ENCODE measurements at places on chromosomes 5 and 9.

- DNase-seq: no peak
Measured at GRCh38 chr9:2787065-2787464, 56.8 kb downstream of the PUM3 start.

- DNase-seq: no peak
Measured at GRCh38 chr5:64666078-64666477, 24.2 kb upstream of the SHISAL2B start.

- DNase-seq: no peak
Measured at GRCh38 chr9:3698531-3698930, 172.7 kb upstream of the RFX3 start.

- no peak for DNase-seq
Measured at GRCh38 chr9:71683598-71684235, 84.6 kb downstream of the CEMIP2 start.

- DNase-seq: no peak
Measured at GRCh38 chr5:172577267-172577909, 63.7 kb upstream of the NEURL1B start.

DNA sequence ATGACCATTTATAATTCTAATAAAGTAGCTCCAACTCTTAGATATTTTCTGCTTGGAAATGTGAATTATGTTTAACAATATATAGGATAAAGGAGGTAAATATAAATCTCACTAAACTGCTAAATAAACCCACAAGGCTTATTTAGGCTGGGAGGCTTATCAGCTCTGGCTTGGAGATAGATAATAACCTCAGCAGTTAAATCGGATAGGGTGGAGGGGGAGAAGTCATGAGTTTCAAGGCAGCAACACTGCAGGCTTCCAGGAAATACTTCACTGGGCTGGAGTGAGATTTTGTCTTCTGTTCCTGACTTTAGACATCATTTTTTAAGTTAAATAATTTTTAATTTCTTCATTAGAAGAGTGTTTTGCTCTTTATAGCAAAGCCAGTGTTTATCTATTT, 80.0 kb upstream of the ITGA2 start:
- DNase-seq: no peak

DNA sequence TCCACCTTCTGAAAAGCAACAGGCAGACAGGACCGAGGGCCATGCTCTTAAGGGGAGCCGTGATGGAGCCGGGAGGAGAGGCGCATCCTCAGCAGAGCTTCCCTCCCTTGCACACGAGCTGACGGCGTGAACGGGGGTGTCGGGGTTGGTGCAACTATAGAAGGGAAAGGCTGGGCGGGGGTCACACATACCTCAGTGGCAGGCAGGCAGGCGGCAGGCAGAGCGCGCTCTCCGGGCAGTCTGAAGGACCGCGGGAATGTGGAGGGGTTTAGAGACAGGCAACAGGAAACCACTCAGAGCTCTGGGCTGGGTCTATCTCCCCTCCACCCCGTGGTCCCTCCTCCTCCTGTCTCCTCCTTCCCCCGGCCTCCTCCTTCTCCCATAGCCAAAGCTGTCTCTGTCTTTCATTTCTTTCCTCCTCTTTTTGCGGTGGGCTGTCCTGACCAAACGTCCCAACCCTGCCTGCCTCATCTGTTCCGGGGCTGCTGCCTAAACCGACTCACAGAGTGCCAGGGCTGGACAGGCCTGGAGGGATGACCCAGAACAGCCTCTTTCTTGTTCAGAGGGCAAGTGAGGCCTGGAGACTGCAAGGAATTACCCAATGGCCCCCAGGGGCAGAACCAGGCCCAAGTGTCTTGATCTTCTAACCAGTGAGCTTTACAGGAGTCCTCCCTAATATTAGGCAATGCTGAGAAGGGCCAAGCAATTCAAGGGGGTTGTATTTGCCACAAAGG, at the start of gene SPARC:
Gene SPARC, minus strand, starts transcription at position 242 of the 734 bp plus-strand sequence. CDS start 10,727 bp downstream, outside the sequence.
- peak; percentile 88 for DNase-seq

DNA sequence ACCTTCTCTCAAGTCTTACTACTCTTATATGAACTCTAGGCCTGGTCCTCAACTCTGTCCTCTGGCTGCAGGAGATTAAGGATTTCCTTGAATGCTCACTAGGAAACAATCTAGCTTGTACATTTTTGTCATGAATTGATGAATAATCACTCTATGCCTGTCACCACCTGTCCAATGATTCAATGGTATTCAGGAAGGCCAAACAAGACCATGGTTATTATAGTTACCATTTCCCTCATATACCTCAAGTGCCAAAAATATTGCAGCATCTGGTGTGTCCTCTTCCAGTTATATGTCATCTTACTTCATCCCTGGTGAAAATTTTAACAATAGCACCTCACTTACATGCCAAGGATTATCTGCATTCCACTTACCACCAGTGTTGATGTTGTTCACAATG, 179.0 kb upstream of the MOCS2 start:
- no peak for DNase-seq

DNA sequence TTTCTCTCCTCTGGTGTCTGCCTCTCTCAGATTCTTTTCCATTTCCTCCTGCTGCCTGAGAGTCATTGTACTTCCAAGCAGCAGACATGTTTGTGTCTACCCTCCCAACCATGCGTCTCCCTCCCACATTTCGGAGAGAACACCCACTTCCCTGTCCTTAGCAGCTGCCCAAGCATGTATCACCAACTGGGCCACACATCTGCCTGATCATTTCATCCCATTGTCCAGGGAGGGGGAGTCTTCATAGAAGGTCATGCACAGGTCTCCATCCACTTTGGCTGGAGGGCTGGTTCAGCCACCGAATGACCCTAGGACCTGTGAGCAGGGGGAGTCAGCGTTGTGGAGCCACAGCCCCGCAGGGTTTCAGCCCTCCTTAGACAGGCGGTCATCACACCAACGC, 75.4 kb downstream of the MAP1B start:
- DNase-seq: no peak

DNA sequence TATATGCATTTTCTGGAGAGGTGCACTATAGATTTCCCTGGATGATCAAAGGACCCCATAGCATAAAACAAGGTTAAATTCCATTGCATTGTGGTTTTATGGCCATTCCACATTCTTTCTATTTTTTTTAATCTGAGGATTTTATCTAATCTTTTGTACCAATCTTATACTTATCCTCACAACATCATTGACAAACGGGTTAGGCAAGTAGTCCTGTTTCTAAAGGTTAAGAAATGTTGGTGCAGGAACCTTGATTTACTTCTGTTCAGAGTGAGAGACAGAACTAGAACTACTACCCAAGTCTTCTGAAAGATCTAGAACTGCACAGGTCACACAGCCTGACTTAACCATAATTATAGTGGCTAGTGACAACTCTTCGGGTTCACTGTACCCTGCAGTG, 5.7 kb upstream of the DAB2 start:
- DNase-seq: no peak

- peak; percentile 90 for DNase-seq
Measured at GRCh38 chr5:57538341-57538955, 55.8 kb upstream of the ACTBL2 start.

GRCh38 chr9:134811673-134812342, 68.8 kb upstream of the FCN2 start:
- DNase-seq: peak; percentile 90

- DNase-seq: no peak
Measured at GRCh38 chr5:142221091-142221860, 103.5 kb downstream of the SPRY4 start.

- no peak for DNase-seq
Measured at GRCh38 chr5:177233802-177234201, 69.7 kb downstream of the RAB24 start.

- no peak for DNase-seq
Measured at GRCh38 chr9:8030095-8030494, 230.5 kb upstream of the DMAC1 start.

- no peak for DNase-seq
Measured at GRCh38 chr9:99725852-99726251, 95.8 kb upstream of the NR4A3 start.

DNA sequence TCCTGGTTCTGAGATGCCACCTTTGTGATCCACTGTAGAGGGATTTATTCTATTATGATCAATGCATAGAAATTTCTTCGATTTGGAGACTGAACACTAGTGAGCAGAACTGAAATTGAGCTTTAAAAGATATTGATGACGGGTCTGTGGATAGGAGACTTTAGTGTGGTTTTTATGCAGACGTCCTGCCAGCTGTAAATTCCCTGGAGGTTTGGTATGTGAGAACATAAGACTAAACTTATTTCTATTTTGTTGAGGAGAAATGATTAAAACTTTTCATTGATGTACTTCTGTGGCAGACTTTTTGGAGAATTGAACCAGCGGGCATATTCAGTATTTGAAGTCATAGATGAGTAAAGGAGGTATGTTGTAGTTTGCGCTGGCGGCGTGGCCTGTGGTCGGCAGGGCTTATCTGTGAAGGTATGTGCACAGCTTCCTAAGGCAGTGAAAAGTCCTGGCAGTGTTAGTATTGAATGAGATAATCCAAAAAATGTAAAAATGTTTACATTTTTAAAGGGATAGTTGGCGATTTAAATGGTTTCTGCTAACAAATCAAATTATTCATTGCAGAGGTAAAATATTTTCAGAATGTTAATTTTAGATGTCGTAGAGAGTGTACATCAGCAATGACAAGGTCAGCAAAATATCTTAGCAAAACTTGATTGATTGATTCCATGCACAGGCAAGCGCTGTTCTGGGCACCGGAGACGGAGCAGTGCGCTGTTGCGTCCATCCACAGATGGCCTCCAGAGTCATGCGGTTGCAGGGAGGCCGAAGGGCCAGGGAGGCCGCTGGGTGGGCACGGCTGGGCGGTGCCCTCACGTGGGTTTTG, 20.4 kb downstream of the TENT4A start:
- no peak for DNase-seq

GRCh38 chr9:105912863-105913516, 218.6 kb downstream of the TMEM38B start:
- no peak for DNase-seq

DNA sequence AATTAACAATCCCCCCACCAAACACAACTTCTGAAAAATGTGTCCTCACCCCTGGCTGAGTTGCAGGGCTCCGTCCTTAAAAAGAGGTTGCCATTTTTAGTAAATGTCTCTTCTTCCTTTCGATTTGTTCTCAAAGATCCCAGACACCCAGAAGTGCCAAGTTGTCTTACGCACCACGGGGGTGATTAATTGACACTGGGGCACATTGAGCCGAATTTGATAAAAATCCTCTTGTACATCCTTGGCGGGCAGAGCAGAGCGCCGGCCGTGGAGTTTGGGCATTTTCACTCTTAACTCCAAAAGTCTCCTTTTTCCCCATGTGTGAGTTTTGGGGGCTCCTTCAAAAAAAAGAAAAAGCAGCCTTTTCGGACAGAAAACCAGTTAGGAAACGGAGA, 4.5 kb downstream of the LMX1B start:
- DNase-seq: no peak

DNA sequence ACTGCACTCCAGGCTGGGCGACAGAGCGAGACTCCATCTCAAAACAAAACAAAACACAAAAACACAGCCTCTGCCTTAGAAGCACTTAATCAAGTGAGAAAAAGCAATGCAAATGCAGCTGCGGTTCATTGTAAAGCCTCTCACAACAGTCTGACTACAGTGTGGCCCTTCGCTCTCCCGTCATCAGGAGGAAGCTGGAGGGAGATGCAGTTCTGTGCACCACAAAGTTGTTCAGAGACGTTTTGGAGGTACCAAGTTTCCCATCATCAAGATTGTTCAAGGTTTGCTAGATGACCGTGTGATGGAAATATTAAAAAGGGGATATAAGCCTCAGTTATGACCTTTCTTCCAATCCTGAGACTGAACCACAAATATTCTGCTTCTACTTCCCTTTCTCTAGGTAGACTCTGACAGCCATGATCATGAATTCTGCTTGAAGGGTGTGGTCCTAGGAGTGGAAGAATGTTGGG, 40.9 kb downstream of the SEC61B start:
- DNase-seq: no peak

GRCh38 chr5:54721951-54722654, 204.5 kb downstream of the SNX18 start:
- DNase-seq: no peak

- DNase-seq: peak; percentile 70
Measured at GRCh38 chr5:74199436-74200210, 440.9 kb downstream of the ENC1 start.

GRCh38 chr9:90803860-90804593, 2.4 kb downstream of the SYK start:
- DNase-seq: no peak

DNA sequence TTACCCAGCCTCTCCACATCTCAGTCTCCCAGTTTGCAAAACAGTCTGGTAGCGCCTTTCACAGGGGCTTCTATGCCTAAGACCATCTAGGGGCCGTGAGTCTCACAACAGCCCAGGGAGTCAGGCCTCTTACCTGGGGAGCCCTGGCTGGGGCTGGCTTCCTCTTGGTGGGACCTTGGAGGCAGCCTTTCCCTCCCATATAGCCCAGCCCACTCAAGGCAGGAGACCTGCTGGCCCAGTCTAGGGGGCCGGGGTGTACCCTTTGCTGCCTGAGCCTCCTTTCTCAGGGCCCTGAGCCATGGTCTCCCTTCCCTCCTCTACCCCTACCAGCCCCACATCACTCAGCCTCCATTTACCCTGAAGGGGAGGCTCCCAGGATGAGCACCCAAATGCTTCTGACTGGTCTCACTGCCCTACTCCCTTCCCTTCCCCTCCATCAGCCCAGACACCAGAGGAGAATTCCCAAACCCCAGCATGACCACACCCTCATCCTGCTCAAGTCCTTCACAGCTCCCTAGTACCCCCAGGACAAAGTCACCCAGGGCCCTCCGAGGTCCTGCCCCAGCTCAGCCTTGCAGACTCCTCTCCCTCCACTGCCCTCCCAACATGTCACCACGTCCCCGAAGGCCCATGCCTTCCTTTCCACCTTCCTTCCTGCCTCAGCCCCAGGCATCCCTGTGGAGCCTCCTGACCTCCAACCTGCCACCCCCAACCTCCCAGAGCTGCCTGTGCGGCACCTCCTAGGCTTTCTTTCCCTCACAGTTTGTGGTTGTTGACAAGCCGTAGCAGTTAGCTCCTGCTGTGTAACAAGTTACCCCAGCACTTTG, 55.3 kb downstream of the BARX1 start:
- DNase-seq: no peak

GRCh38 chr9:14313378-14313940, 482 bp downstream of the NFIB start:
- no peak for DNase-seq

DNA sequence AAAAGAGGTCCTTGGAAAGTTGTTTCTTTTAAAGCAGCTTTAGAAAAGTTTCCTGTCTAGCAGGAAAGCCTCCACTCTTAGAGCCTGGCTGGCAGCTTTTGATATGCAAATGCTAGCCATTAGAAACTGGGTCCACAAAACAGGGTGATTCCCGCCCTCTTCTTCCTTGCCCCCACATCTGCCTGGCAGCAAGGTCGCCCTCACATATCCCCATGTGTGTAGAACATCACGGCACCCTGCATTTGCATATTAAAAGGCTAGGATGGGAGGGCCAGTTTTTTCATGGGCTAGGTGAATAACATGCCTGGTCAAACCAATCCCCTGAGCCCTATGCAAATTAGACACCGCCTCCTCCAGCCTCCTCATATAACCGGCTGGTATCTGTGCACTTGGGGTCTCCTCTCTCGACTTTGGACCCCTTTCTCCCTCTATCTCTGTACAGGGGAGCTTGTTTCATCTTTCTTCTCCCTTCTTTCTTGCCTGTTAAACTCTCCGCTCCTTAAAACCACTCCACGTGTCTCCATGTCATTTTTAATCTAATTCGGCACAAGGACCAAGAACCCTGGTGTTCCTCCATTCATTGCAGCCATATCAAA, 426.8 kb upstream of the CTNND2 start:
- no peak for DNase-seq

All from fibroblast of skin of left biceps (primary cell).